Lower leg skin (tissue), 4 donors: ENCODE measurements at places on chromosomes 3 and 15. TPM values are rescaled to one million over a fixed set of nuclear protein-coding genes. Genes with fewer than 3 reads are reported as not detected.

Gene PODXL2
- 14.5 TPM for total RNA-seq

Gene ITIH1
- total RNA-seq: 0.39 TPM

Gene SENP2
- total RNA-seq: 19.9 TPM

Gene SKOR1
- total RNA-seq: 1.2 TPM

- no peak for DNase-seq
These were observed 140.7 kb downstream of the GADL1 start for GRCh38 chr3:30753766-30754165.

DNA sequence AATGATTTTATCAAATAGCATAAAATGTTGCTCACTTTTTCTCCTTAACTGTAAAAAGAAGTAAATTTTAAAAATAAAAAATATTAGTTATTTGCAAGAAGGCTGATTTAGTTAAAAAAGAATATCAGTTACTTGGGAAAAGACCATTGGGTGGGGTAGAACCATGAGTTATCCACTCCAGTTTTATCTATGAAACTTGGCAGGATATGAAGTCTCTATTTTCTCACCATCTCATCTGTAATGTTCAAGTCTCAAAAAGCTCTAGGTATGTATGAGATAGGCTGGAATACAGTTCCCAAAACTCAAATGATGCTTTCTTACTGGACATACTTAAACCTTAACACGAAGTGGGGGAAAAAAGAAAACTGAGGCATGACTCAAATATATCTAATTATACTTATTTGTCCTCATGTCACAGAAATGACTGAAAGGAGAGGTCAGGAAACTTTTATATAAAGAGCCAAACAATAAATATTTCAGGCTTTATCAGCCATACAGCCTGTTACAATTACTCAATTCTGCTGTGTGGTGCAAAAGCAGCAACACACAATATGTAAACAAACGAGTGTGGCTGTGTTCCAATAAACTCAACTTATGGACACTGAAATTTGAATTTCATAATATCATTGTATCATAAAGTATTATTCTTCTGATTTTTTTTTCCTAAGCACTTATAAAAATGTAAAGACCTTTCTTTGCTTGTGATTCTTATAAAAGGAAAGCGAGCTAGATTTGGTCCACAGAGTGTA is 131.8 kb downstream of the TBL1XR1 start:
- no peak for DNase-seq

- peak; percentile 43 for DNase-seq
These were observed 62.6 kb downstream of the CRTC3 start for GRCh38 chr15:90592131-90592881.

DNA sequence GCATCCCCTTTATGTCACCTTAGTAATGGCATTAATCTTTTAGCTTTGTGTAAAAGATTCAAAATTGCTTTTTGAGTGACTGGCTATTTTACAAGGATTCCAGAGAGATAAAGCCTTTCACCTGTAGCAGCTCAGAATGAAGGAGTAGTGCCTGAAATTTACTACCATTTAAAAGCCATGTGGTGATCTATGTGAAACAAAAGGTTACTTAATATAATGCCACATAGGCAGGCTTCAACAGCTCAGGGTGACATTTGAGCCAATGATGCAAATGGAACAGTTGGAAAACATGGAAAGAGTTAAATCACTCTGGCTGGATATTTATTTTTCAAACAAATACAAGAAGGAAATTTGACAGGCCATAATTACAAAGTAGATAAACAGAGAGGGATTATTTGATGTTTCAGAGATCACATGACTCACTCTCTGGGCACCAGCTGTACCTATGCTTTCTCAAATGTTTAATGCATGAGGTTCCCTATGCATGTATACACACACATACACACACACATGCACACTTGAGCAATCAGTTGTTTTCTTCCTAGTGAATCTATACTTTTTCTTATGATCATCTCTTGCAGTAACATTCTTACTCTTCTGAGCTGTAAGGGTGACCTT is 171.5 kb downstream of the ZMAT3 start:
- DNase-seq: no peak

GRCh38 chr15:56659197-56659596 is 74.1 kb downstream of the ZNF280D start:
- DNase-seq: no peak

DNA sequence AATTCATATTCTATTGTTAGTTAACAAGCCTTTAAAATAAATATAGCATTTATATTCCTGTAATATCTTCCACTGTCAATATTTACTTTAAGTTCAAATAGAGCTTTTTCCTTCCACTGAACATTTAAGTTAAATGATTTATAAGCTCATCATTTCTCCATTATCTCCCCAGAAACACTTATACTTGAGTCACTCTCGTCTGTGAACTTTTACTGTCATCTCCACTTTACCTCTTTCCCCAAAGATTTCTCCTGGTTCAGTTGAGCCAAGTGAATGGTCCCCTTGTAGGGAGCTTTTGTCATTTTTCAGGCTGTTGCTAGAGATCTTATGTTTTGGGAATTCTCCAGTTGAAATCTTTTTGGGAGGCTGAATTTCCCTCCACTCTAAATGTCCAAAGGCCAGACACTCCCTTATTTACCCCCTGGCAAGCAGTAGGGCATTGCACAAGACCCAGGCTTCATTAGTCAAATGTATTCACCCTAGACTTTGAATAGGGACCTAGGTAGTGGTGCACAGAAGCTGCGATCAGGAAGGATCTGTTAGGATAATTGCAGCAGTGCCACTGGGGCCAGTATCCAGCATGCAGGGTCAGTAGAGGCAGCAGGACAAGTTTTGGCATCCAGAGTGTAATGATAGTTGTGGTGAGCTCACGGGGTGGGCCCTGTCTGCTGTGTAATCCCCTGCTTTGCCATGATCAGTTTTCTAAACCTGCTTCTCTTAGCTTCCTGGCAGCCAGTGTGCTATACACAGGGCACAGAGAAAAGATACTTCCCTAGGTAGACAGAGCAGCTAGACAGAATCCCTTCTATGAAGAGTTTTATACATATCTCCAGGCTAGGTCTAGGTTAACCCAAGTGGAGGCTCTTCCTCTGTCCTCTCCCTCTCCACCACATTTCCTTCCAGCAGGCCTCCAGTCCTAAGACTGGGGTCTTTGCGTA is 356.5 kb upstream of the SLCO3A1 start:
- DNase-seq: no peak

- no peak for DNase-seq
These were observed 7.2 kb downstream of the RPL22L1 start for GRCh38 chr3:170862618-170863374.

- no peak for DNase-seq
These were observed 282.5 kb upstream of the ICE2 start for GRCh38 chr15:60761505-60761845.

DNA sequence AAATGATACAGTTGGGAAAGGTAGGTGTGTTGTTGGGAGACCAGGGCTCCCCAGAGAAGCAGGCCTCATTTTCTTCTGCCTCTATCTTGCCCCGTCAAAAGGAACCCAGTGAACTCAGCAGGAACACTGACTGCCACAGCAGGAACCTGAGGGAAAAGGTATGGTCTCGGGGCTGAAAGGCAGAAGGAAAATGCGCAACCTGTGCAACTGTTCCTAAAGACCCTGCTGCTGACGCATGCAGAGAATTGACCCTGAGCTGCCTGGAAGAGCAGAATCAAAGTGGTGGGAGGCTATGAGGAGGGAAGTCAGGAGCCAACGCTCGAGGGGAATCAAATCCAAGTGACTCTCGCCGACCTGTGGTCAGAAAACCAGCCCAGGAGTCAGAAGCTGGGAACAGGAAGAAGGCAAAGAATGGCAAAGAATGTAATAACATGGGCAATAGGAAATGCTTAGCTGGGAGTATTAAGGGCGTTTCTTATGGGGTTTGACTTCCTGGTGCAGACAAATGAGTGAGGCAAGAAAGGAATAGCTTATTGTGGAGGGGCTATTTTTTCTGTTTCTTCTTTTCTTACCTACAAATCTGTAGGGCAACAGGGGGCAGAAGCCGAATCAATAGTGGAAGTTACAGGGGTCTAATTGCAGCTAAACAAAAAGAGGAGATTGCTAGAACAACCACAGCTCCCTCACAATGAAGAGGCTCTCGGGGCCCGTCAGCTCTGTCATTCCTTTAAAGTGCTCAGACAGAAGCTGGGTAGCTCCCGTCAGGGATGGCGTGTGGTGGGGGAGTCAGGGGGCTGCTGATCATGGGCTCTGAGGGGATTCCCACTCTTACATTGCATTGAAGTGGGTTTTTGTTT is 65.4 kb upstream of the DLG1 start:
- no peak for DNase-seq

GRCh38 chr3:195556390-195556789 is 13.3 kb upstream of the PPP1R2 start:
- DNase-seq: no peak

- no peak for DNase-seq
These were observed 348.0 kb upstream of the EPHA6 start for GRCh38 chr3:96466441-96466840.
